ENCODE measurements at places on chromosomes 7 and 10.

- DNase-seq, result no peak
Observed at GRCh38 chr7:142697270-142697669, 52.0 kb upstream of the PRSS1 start.

DNA sequence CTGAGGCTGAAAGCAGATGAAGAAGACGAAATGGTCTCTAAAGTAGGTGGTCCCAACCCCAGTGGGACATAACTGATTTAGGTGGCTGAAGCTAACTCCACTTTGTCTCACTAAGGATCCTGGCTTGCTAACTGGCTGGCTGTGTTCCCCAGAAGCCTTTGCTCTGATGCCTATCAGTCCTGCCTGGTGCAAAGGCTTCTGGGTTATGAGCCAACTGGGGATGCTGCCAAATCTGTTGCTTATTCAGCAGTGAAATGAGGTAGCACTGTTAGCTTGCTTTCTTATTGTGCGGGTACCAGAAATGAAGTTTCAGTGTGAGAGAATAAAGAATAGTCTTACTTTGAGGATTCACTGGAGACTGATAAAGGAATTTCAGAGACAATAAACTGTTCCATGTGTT lies 18.1 kb downstream of the PRKG1 start:
- DNase-seq, result no peak

DNA sequence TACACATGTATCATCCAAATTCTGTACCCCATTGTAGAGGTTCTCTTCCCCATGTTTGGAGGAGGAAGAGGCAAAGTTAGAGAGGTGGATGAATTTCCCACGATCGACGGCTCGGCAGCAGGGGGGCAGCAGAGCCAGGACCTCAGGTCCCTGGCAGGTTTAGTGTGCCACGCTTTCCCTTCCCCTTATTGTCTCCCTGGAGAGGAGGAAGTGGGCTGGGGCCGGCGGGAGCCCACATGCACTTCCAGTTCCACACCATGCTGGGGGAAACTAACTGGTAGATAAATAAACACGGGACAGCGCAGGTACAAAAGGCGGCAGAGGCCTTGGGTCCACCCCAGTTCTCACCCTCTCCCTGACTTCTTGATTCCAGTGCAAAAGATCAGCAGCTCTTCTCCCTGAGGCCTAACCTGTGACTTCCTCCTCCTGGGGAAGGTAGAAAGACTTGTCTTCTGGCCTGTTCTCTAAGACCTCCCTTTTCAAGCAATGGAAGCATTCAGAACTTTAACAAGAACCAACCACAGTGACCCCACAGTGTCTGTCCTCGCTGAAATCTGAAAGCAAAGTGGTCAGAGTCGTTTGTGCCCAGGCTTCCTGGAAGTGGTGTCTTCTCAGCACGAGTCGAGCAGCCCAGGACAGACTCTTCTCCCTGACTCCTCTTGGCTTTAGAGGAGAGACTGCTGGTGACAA lies 30.5 kb upstream of the SRGN start:
- no peak for DNase-seq

GRCh38 chr7:45074528-45075354 lies 14.0 kb downstream of the NACAD start:
- no peak for DNase-seq

- DNase-seq, result no peak
Observed at GRCh38 chr7:70094831-70095230, 496.6 kb downstream of the AUTS2 start.

DNA sequence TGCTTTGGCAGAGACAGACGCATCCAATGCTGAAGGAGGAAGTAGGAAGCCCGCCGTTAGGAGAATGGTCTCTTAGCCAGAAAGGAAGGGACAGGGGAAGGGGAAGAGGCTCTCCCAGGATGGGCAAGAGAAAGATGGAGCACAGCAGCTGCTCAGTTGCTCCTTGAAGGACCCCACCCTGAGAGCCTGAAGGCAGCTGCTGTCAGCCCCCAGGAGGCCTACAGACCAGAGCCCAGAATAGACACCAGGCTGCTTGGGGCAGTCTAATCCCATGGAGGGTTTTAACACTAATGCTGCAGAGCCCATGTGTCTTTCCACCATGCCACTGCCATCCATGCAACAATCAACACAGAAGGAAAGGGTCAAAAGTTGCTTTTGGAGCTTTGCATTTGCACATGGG lies 3.5 kb upstream of the C7orf33 start:
- no peak for DNase-seq

- DNase-seq, result no peak
Observed at GRCh38 chr7:77413861-77414424, 2.2 kb downstream of the GSAP start.

DNA sequence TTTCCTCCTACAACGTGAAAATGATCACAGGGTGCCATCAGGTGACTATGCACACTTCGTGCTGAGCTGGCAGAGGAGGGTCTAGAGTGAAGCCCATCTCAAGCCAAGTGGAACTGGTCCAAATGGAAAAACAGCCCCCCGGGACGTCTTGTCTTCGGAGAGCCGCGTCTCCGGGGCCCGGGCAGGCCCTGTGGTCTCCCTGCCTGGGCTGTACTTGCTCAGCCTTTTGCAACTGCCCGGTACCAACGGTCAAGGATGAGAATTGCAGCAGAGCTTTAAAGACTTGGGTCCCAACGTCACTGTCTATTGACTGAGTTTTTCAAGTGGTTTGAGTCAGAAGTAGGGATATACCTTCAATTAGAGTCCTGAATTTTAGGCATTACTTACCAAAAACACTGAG lies 315.5 kb downstream of the PTPRN2 start:
- peak; percentile 56 for DNase-seq

GRCh38 chr10:44039599-44039998 lies 345.3 kb downstream of the CXCL12 start:
- DNase-seq, result no peak

DNA sequence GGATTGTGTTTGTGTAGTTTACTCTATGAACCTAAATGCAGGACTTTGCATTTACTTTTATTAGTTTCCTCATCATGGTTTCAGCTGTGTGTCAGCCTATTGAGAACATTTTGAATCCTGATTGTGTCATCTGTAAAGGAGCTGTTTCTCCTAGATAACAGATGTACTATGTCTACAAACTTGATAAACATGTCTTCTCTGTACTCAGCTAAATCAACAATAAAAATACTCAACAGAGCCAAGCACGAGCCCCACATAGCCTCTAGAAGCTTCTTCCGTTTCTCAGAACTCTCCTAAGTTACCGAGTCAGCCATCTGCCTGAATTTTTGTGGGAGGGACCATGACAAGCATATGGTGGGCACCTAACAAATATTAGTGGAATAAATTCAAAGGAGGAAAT lies 234.7 kb downstream of the SKAP2 start:
- no peak for DNase-seq

DNA sequence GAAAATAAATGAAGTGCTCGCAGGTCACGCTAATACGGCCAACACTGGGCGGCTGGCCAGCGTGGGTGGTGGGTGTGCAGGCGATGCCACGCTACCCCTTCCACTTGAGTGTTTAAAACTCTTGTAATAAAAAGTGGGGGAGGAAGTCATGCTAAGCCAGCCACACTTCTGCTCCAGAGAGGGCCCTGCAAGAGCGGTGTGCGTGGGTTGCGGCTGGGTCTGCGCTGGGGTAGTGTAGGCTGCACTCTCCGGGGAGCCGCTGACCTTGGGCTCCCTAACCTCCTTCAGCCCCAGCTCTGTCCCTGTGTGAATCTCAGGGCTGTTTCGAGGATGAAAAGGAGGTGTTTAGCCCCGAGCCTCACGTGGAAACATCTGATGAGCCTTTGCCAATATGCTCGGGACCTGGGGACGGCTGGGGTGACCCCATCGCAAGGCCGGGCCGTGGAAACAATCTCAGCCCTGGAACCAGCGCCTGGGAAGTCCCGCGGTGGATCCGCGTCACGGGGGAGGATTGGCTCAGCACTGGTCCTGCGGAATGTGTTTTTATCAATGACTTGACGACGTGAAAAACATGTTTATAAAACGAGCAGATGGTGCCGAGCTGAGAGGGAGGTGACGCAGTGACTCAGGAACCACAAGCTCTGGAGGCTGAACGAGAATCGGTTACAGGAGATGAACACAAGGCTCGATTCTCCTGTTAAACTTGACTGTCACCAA lies 278.5 kb downstream of the DNAJB6 start:
- DNase-seq, result no peak

- no peak for DNase-seq
Observed at GRCh38 chr10:131776496-131776895, 124.3 kb upstream of the PPP2R2D start.

DNA sequence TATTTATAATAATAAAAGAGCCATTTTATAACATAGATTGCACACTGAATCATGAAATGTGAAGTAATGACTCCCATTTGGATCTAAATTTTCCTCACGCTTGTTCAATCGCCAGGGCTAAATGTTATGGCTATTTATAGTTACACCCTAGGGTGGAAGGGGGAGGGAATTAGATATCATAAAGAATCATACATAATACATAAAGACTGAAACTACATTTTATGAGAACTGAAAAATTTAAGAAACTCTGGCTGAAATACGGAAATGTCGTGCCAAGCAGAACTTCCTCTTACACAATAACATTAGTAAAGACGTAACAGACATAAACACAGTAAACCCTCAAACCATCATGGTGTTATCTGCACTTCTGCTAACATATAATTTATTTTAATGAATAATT lies 327.5 kb upstream of the PHF14 start:
- DNase-seq, result no peak

DNA sequence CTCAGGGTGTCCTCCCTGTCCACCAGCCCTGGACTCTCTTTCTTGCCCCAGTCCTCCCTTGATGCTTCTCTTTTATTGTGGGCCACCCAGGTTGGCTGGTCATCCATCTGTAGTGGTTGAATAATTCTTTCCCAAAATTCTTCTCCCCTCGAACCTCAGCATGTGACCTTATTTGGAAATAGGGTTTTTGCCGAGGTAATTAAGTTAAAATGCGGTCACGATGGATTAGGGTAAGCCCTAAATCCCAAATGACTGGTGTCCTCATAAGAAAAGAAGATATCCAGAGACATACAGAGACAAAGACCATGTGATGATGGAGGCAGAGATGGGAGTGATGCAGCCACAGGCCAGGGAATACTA lies 74.3 kb downstream of the GFRA1 start:
- no peak for DNase-seq

- no peak for DNase-seq
Observed at GRCh38 chr10:62075414-62075813, 173.9 kb downstream of the ARID5B start.

GRCh38 chr7:90923541-90923997 lies 327.4 kb downstream of the CDK14 start:
- DNase-seq, result no peak

GRCh38 chr10:101774589-101775272 lies 1.2 kb downstream of the FGF8 start:
- DNase-seq, result no peak

DNA sequence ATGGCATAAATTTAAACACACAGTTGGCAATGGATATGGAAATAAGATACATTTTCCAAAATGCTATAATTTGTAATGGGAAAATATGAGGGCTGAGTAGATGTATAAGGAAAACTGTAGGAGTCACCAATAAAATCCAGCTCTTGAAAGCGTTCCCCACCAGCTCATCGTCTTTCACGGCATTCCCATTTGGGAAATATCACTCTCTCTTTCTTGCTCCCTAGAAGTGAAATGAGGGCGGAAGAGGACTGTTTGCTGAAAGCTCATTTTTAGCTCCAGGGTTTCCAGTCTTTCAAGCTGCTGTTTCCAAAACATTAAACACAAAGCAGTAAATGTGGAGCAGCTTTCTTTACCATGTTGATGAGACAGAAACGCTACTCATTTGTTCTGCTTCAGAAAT lies 104.6 kb upstream of the SFMBT2 start:
- no peak for DNase-seq

- peak; percentile 81 for DNase-seq
Observed at GRCh38 chr10:132549371-132549770, 11.8 kb downstream of the INPP5A start.

DNA sequence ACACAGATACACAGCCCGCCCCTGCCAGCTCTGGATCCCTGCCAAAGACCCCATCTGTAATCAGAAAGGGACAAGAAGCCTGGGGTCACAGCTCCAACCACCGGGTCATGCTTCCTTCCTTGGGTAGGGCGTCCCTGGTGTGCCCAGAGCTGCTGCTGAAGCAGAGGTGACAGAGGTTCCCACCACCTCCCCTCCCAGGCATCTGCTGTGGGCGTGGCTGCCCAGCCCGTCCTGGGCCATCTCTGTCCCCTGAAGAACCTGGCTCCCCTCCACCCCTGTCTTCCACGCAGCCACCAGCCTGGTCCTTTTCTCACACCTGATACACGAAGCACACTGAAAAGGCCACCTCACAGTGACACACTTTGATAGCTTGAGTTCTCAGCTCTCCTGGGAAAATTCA lies 38.2 kb upstream of the CPXM2 start:
- DNase-seq, result no peak

DNA sequence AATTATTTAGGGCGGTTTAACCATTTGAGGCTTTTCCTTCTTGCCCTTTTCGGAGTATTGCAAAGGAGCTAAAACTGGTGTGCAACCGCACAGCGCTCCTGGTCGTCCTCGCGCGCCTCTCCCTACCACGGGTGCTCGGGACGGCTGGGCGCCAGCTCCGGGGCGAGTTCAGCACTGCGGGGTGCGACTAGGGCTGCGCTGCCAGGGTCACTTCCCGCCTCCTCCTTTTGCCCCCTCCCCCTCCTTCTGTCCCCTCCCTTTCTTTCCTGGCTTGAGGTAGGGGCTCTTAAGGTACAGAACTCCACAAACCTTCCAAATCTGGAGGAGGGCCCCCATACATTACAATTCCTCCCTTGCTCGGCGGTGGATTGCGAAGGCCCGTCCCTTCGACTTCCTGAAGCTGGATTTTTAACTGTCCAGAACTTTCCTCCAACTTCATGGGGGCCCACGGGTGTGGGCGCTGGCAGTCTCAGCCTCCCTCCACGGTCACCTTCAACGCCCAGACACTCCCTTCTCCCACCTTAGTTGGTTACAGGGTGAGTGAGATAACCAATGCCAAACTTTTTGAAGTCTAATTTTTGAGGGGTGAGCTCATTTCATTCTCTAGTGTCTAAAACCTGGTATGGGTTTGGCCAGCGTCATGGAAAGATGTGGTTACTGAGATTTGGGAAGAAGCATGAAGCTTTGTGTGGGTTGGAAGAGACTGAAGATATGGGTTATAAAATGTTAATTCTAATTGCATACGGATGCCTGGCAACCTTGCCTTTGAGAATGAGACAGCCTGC lies 3.1 kb downstream of the FZD1 start:
- no peak for DNase-seq

DNA sequence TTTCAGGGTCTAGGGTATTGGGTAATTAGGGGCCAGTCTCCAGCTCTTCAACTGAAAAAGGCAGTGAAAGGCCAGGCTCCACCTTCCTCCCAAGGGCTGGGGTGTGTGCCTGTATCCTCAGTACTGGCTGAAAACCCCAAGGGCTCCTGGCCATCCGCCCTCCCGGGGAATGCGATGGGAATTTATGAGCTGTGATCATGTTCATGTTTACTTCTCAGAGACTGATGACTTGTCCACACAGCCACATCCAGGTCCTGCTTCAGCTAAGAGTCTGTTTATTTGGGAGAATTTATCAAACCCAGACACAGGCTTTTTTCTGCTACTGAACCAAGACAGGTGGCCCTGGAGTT lies 91.7 kb downstream of the CCDC3 start:
- no peak for DNase-seq

- no peak for DNase-seq
Observed at GRCh38 chr7:46960970-46961369, 620.9 kb downstream of the TNS3 start.

- no peak for DNase-seq
Observed at GRCh38 chr10:44567471-44567870, 182.6 kb upstream of the CXCL12 start.

GRCh38 chr10:125602825-125603224 lies 80.1 kb downstream of the TEX36 start:
- no peak for DNase-seq

GRCh38 chr7:146235195-146235594 lies 118.6 kb downstream of the CNTNAP2 start:
- DNase-seq, result no peak

GRCh38 chr10:125928928-125929585 lies 32.7 kb downstream of the FANK1 start:
- DNase-seq, result no peak

Measured in chondrocyte (in vitro differentiated cells).